ENCODE measurements at places on chromosomes 12 and 14.

DNA sequence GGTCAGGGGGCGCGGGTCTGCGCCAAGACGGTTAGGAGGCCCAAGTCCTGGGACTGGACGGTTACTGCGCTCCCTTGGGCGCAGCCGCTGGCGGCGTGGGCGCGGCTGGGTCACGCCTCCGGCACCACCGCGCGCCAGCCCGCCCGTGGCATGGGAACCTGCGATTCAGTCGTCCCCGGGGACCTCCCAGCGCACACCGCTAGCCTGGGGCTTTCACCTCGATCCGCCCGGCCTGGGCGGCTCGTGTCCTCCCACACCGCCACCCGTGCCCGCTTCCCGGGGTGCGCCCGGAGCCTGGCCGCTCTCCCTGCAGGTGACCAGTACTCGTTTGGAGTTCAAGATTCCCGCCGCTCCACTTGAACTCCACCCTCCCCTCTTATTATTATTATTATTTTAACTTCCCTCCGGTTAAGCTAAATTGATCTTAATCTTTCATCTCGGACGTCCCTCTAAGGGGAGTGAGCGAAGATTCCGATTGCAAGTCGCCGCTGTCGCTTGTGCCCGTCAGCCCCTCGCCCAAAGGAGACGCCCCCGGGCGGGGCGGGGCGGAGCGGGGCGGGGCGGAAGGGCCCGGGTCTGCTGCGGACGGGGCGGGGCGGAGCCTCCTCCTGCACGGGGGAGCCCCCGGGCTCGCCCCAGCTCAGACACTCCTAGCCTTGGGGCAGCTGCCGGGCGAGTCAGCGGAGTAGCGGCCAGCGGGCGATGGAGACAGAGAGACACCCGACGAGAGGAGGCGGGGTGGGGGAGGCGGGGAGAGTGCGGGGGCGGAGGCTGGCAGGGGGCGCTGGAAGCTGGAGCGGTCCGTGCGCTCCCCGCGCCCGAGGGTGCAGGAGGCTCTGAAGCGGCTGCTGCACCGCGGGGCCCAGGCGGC, at the start of gene KCNMB4:
TSS of gene KCNMB4 (plus strand) at position 643 of the 871 bp plus-strand sequence. CDS start 445 bp downstream, outside the sequence.
- peak; percentile 54 for DNase-seq

- no peak for DNase-seq
Observed at GRCh38 chr12:132761032-132761920, at the start of gene ANKLE2. ANKLE2 (minus strand) TSS chr12:132761832; CDS start chr12:132761798, 34 bp downstream.

DNA sequence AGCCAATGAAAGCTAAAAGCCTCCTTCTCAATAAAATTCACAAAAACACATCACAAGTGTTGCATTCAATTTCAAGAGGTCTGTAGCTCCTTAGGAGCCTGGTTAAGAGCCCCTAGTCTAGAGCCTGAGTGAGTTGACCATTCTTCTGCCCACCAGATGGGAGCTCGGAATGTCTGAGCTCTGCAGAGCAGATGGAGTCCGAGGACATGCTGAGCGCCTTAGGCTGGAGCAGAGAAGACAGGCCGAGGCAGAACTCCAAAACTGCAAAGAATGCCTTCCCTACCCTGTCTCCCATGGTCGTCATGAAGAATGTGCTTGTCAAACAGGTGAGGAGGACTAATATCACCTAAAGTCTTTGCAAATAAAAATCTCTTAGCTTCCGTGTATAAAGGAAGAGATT, 11.6 kb downstream of the CIPC start:
- no peak for DNase-seq

DNA sequence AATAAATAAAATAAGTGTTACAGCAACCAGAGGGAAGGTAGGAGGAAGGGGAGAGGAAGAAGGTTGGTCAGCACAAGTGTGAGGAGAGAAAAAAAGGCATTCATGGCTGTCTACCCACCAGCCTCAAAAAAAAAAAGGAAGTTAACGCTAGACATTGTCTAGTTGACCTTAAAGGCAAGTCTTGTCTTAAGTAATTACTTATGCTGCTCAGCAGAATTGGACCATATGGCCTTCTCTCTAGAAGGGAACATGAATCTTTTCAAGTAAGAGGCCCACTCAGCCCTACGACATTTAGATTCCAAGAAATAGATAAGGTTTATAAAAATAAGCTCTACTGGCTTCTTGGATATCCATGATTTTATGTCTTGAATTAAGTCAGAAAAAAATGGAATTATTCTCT, 172.7 kb downstream of the ETNK1 start:
- DNase-seq, result no peak

- DNase-seq, result no peak
Observed at GRCh38 chr12:12460935-12461922, 101.4 kb downstream of the DUSP16 start.

- DNase-seq, result peak; percentile 20
Observed at GRCh38 chr12:101634724-101635123, 40.0 kb downstream of the MYBPC1 start.

GRCh38 chr12:30996255-30996654, 69.7 kb downstream of the TSPAN11 start:
- no peak for DNase-seq

- DNase-seq, result no peak
Observed at GRCh38 chr14:50955373-50956043, 11.2 kb upstream of the PYGL start.

DNA sequence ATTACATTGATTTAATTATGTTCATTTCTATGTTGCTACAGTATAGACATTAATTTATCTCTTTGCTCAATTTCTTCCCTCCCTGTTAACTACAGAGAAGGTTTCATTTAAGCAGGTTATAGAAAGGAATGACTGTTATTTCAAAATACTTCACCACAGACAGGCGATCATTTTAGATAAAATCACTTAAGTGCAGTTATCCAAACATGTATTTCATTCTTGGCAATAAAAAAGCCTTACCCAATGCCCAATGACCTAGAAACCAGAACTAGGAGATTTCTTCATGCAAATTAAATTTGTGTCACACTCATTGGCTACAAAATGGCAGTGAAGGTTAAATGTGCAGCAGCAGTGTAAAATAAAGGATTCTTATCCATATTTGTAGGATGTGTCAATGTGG, 266.4 kb downstream of the KCNH5 start:
- DNase-seq, result no peak

- DNase-seq, result no peak
Observed at GRCh38 chr12:113610698-113611097, 139.0 kb upstream of the LHX5 start.

GRCh38 chr12:120757226-120757742, 31.7 kb downstream of the ACADS start:
- no peak for DNase-seq

DNA sequence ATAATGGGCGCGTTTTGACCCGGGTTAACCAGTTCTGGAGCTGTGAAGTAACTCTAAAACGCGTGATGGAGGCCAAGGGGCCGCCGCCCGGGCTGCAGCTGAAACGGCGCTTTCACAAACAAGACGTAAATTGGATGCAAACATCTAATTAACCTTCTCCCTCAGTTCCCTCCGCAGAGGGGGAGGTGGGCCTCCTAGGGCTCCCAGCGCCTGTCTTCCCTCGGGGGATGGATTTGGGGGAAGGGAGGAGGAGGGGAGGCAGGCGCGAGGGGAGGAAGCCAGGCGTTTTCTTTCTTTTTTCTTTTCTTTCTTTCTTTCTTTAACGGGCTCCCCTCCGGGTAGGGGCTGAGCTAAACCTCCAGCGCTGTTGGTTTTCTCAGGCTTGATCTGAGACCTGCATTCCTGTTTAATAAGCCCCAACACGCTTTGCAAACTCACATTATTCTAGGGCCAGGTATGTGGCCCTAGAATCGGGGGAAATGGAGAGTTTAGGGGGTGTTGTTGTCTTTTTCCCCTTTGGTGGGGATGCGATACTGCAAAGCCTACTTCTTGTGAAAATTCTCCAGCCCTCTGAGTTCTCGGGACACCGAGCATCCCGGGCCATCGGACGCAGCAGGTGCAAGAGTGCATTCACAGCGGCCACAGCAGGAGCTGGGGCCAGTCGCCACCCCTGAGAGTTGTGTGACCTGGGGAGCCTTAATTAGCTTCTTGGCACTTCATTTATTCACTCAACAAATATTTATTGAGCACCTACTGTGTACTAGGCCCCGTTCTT, 43.6 kb upstream of the LHX5 start:
- DNase-seq, result no peak

DNA sequence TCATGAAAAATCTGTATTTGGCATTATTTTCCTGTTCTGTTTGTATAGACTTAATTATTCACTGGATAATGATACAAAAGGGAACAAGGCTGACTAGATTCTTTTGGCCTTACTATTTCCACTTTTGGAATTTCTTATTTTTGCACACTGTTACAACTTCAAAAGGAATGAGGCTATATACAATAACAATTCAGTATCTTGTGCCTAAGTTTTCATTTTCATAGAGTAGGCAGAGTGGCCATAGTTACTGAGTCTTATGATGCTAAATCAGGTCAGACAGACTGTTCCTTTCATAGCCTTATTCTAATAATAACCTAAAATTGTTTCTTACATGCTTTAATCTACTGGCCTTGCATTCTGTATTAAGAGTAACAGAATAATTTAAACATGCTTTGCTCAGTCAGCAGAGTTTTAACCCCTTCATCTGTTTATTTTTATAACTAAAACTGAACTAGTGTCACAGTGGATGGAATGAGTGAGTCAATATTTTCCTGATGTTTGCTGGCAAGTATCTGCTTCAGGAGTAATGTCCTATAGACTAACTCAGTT, 10.5 kb downstream of the TTC8 start:
- DNase-seq, result no peak

- DNase-seq, result no peak
Observed at GRCh38 chr12:70638639-70639360, 1.6 kb upstream of the PTPRB start.

DNA sequence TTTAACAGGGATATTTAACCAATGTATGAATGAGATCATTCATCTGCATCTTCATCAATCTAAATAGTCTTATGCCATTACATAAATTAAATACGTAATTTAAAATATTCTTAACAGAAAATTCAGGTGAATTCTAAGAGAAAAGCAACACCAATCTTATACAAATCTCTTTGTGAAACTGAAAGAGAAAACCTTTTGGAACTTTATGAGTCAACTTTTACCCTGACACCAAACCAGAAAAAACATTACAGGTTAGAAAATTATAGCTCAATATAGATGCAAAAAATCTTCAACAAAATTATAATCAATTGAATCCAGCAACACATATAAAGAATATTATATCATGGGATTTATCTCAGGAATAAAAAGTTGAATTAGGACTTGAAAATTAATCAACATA, 3.4 kb downstream of the GLIPR1L1 start:
- DNase-seq, result no peak

GRCh38 chr14:25904446-25904845, 693.4 kb downstream of the NOVA1 start:
- no peak for DNase-seq

DNA sequence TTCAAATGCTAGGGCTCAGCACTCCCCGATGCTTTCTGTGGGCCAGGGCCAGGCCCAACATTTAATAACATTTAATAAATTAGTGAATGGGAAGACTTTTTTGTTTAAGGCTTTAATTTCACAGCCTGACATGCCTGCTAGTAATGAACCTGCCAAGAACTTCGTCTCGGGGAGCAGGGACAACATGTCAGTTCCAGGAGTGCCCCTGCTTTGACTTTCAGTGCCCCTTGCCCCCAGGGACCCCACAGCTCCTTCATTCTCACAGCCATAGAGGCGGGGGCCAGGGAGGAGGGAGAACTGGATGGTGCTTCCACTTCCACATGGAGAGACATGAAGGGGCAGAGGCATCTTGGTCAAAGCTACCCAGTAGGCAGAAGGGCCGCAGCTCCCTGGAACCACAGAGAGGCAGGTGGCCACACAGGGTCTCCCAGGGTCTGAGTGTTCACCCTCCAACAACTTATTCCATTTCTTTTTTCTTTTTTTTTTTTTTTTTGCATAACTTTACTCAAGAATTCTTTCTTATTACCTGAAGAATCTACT, 66.0 kb upstream of the DDX11 start:
- DNase-seq, result no peak

GRCh38 chr12:108699955-108700563, 31.3 kb downstream of the CORO1C start:
- no peak for DNase-seq

DNA sequence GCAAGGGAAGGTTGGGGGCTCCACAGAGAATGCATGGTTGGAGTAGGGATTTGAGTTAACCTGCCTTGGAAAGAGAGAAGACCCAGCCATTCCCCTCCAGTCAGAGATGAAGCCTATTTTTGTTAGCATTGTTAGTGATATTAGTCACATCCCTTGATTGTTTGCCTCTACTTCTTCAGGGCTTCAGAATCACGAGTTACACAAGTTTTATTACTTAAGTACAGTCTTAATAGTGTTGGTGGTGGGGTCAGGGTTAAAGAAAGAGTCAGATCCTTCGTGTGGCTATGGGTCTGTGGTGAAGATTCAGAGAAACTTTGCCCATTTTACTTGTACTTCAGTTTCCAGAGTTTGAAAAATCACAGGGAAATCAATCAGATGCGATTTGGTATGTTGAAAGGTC, 363.1 kb downstream of the LRIG3 start:
- DNase-seq, result no peak

- no peak for DNase-seq
Observed at GRCh38 chr12:12511895-12512711, 50.6 kb downstream of the DUSP16 start.

DNA sequence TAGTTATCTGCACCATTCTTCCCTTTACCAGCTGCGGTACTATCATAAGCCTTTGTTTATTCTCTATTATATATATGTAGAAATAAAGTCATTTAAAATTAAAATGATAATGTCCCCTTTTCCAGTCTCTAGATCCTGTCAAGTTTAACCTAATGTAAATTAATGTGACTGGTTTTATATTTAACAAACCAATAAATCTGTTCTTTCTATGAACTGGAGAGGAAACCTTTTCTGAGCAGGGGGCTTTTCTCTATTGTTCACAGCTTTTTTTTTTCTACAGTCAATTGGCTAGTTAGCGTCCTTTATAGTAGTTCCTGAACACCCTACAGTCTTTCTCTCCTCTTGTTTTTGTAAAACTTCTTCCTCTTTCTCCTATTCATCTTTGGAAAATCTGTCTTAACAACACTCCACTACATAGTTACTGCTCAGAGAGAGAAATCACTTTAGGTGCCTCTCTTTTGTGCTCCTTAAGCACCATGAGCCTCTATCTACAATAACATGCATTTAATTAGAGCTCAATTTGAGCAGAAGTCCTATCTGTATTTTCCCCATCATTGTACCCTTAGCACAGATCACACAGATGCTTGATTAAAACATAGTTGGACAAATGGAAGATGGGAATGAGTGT, 332.6 kb upstream of the SYT1 start:
- DNase-seq, result no peak

- no peak for DNase-seq
Observed at GRCh38 chr14:84826294-84826693, 703.6 kb upstream of the FLRT2 start.

DNA sequence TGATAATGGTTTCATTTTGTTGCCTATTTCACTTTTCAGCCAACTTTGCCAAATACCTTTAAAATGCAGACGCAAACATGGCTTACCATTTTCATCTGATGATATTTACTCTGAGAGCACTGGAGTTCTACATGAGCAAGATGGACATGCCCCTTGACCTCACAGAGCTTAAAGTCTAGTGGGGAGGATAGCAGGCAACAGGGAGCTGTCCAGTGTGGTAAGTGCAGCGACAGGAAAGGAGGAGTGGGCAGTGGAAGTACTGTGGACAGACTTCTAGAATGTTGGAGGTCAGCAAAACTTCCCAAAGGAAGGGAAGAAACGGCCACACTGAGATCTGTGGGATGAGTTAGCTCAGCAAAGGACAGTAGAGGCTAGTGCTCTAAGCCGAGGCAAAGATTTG, 25.3 kb downstream of the LRIG3 start:
- no peak for DNase-seq
